ENCODE measurements at places on chromosomes 12 and 14.

DNA sequence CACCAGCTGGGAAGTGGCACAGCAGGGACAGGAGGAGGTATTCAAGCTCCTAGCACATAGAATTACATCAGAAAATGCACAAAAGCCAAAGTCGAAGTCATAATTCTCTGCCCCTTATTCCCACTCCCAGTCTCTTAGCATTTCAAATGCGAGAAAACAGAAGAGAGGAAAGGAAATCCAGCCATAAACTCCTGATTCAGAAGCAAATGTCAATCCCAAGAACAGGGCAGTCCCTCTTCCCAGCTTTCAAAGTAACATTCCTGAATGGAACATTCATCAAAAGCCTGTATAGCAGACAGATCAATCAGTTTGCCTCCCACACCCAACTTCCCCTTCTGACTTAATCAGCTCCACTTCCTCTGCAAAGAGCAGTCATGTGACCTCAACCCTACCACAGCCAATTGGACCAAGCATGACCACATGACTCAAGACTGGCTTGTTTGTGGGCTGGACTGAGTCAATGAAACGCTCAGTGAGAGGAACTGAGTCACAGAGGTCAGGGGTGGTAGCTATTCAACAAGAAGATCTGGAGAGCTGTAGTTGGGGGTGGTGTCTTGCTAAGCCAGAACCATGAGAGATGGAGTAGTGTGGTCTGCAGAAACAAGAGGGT is 41.4 kb upstream of the TUNAR start:
- DNase-seq = no peak

DNA sequence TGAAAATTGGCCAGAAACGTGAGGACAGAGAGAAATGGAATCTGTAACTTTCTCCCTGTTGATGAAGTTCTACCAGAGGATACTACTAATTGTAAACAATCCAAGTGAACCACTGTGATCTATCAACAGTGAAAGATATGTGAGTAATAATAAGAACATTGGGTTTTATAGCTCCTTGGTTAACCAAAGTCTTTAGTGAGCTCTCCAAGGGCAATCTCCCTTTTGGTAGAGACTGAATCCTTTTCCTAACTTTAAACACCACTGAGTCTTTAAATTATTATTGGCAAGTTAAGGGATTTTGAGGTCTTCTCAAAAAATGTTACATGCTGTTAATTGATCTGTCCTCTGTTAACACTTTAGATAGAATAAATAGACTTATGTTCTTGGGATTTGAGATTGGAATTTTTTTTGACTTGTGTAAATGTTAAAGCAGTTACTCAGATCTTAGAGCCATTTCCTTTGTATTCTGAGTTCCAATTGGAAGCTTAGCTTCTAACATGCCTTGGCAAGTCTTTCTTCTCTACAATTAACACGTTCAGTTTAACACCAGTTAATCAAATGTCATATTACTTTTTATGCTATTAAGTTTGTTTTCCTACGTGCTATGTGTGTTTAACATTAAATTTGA is 338.2 kb upstream of the DDHD1 start:
- DNase-seq = no peak

DNA sequence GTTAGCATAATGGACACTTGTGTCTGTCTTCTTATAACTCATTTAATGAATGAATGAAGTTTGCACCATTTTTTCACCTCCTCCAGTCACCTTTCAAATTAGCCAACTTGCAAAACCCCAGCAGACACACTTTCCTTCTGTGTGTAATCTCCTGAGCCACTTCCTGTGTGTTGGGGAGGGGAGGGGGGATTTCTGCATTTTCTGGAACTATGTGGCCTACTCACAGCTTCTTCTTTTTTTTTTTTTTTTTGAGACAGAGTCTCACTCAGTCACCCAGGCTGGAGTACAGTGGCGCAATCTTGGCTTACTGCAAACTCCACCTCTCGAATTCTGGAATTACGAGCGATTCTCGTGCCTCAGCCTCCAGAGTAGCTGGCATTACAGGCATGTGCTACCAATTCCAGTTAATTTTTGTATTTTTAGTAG is 4.1 kb upstream of the SERPINA1 start:
- peak; percentile 15 for DNase-seq

- DNase-seq = no peak
Observed at GRCh38 chr12:93198086-93198485, 179.6 kb upstream of the NUDT4 start.

DNA sequence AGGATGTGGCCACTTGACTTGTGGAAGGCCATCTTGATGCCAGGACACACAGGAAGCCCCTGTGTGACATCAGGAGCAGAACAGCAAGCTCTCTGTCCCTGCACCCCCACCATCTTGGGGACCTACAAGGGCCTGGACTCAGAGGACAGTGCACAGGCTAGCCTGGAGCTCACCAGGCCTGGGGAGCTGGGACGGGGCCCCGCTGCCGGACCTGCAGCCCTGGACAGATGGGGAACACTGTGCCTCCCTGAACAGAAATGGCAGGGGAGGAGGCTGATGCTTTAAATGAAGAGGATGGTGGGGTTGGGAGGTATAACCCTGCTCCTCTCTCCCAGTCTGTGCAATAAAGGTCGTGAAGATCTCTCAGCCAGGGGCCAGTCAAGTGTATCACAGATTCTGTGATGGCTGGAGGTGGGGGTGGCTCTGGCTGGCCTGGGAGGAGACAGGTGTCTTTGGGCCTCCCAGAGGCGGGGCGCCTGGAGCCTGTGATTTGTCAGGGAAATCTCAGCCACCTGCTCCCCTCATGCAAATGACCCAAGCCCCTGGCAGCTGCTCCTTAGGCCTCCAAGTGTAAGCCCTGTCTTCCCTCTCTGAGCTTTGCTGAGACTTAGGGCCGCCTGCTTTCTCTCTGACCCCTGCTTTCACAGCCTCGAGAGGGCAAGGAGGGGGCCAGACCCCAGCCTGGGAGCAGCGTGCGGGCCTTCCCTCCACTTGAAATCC is 1.1 kb upstream of the GNB3 start:
- no peak for DNase-seq

DNA sequence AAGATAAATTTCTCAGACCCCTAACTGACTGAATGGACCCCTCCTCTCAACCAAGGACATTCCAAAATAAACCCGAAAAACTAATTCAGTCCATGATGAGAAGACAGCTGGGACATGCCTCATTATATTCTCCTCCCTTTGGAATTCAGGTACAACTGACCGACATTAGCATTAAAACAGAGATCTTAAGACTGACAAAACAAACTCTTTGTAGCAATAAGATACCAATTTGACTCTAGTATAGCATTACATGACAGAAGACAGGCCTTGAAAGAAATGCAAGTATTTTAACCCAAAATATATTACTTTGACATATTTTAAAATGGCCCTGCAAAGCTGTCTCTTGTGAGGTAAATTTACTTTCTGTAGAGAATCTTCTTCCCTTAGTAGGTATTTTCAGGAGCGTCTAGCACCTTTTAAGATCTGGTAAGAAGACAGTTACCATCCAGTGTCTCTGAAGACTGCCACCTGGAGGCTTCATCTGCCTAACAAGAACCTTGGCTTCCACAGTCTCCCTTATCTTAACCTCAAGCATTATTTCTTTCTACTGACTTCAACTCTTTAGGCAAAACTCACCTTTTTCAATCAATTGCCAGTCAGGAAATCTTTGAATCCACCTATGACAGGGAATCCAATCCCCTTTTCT is 957.5 kb downstream of the SLC6A15 start:
- no peak for DNase-seq

DNA sequence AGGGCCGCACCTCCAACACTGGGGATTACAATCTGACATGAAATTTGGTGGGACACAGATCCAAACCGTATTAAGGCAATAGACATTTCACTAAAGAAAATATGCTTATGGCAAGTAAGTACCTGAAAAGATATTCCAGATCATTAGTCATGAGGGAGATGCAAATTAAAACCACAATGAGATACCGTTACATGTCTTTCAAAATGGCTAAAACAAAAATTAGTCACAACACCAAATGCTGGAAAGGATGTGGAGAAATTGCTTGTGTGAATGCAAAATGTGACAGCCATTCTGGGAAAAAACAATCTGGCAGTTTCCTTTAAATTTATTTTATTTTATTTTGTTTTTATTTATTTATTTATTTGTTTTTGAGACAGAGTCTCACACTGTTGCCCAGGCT is 82.3 kb upstream of the PTGDR start:
- DNase-seq = no peak

DNA sequence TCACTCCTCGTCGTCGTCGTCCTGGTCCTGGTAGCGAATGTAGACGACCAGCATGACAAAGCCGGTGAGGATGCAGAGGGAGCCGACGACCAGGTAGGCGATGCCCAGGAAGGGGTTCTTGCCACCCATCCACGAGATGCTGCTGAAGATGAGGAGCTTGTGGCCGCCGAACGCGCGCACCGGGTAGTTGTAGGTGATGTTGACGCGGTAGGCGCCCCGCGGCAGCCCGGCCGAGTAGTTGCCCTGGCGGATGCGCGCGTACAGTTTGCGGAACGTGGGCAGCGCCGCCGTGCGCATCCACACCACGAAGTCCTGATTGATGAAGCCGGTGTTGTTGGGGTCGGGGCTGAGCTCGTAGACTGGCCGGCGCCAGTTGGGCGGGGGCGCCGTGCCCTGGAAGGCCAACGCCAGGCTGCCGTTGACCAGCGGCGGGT is 1.0 kb downstream of the TMEM30B start:
- peak; percentile 26 for DNase-seq

DNA sequence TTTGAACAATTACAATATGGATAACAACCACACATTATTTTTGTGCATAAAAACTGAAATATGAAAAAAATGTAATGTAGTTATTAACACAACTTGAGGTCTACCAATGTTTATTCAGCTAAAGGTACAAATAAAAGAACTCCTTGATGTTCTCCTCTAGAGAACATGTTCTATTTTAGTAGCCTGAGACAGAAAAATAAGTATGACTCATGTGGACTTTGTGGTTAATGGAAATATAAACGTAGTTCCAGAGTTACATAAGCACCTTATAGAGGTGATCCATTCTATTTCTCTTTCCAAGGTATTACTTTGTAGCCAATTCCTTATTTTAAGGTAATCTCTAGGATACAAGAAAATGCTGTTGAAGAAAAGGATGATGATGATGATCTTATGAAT is 25.7 kb downstream of the ALKBH1 start:
- no peak for DNase-seq

DNA sequence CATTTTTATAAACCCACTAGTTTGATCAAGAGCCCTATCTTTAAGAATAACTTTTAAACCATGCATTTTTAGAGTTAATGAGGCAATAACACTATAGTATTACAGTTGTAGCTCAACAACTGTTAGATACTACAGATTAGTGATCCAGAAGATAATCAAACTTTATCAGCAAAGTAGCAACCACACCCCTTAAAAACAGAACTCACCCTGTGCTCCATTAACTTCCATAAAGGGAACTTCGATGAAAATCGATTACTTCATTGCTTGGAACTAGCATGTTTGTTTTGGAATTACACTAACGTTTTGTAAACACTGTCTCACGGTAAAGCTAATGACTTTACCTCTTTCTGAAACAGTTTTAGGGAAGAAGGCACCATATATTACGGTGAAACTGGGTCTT is 1.4 kb downstream of the SGPP1 start:
- DNase-seq = no peak

DNA sequence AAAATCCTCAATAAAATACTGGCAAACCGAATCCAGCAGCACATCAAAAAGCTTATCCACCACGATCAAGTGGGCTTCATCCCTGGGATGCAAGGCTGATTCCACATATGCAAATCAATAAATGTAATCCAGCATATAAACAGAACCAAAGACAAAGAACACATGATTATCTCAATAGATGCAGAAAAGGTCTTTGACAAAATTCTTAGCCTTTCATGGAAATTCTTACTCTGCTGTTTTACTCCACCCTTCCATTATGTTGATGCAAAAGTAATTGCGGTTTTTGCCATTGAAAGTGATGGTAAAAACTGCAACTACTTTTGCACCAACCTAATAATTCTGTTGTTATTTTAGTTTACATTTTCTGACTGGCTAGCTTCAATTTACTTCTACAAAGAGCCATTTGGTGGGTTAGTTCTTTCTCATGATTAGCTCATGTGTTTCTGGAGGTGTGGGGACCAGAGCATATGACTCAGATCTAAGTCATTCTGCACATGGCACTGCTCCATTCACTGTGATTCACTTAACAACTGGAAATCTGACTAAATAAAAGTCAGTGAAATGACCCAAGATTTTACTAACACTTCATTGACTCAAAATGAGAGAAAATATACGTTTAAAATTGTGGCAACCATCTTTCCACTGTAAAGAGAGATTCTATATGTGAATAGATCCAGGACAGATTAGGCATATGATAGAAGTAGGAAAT is 99.9 kb downstream of the TMTC3 start:
- no peak for DNase-seq

DNA sequence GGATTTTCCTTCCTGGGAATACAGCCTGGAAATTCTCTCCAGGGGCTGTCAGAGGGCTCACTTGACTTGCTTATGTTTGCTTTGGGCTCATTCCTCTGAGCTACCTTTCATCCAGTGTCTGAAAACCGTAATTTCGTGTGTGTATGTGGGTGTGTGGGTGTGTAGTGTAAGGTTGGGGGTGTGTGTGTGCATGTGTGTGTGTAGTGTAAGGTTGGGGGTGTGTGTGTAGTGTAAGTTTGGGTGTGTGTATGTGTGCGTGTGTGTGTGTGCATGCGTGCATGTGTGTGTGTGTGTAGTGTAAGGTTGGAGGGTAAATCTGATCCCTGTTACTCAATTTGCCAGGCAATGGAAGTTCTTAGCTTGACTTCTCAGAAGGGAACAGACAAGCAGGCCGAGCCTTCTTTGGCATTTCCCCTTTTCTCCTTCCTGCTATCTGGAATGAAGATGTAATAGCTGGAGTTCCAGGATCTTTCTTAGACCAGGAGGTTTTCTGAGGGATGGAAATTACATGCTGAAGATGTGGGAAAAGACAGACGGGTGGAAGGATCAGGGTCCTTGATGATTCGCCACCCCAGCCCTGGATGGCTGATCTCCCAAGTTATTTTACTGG is 15.5 kb upstream of the BEGAIN start:
- DNase-seq = no peak

- DNase-seq = peak; percentile 29
Observed at GRCh38 chr12:6570264-6570887, 2.3 kb upstream of the NOP2 start.

DNA sequence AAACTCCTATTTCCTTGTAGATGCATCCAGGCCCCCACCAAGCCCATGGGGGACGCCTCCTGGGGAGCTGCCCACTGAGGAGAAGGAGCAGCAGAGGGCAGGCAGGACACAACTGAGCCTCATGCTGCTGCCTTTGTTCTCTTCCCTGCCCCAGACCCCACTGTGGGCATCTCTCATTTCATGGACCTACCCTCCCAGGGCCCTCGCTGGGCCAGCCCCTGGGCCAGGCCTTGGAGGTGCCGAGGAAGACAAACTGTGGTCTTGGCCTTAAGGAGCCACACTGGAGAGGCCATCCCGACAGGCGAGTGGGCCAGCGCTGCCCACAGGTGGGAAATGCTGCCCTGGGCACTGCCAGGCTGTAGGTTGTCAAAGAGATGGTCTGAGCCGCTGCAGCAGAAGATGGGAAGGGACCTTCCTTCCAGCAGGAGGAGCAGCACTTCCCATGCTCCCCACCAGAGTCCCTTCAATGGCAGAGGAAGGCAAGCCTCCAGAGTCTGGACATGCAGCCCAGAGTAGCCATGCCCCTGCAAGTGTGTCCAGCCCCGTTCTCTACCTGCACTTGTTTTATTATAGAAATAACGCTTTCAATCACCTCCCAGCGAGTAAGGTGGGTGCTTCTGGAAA is 147.4 kb downstream of the BCL11B start:
- DNase-seq = no peak

- no peak for DNase-seq
Observed at GRCh38 chr12:53949631-53950436, 4.9 kb upstream of the HOXC12 start.
